Anterior cingulate cortex (tissue), 58 donors: ENCODE measurements at places on chromosomes 7 and 10.

GRCh38 chr7:94400022-94400421, 5.3 kb downstream of the COL1A2 start:
- DNase-seq: no peak

DNA sequence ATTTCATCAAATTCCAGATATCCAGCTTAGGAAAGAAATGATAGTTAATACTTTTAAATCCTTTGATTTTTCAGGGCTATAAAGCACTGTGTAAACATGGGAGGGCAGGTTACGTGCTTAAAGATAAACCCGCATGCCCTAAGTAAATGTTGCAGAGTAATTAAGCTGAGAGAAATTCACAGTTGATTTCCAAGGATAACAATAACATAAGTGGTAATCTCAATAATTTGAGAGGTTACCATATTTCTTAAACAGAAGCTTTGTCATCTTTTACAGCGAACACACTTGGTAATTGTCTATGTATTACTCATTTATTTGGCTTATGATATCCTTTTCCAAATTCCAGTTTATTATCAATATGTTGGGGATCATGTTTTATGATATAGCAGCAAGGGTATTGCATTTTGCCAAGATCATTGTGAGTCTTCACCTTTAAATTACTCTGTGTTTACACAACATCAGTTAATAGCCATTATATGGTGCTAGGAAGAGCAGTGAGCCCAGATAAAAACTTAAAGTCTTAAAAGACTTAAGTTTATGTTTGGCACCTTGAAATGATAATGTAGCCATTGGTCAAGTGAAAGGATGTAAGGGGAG, 15.4 kb downstream of the MGAM start:
- DNase-seq: no peak

DNA sequence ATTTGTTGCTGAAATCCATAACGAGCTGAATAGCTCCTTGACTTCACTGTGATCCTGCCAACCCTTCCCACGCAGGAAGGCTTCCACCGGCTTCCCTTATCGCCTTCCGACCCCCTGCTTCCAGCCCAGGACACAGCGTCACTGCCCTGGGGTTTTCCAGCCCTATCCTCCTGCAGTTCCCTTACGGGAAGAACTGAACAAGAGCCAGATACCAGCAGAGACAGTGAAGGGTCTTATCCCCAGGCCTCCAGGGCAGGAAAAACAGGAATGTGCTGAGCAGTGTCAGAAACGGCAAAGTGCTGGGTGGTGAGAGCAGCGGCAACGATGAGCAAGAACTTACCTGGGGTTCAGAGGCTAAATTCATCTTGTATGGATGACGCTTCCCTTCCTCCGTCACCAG, 22.4 kb downstream of the PDLIM1 start:
- no peak for DNase-seq

GRCh38 chr10:35015843-35016408, 74.2 kb downstream of the CUL2 start:
- DNase-seq: no peak

DNA sequence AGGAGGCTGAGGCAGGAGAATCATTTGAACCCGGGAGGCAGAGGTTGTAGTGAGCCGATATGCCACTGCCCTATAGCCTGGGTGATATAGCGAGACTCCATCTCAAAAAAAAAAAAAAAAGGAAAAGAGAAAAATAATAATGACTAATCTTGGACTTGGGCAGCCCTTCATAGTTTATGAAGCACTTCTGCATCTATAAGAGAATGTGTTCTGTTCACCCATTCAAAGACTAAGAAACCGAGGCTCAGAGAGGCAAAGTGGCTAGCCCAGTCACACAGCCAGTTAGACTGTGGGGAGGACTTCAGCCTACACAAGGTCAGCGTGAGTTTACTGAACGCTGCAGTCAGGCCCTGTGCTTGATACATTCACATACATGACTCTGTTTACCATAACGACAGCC, 46.9 kb downstream of the UNC5B start:
- no peak for DNase-seq

DNA sequence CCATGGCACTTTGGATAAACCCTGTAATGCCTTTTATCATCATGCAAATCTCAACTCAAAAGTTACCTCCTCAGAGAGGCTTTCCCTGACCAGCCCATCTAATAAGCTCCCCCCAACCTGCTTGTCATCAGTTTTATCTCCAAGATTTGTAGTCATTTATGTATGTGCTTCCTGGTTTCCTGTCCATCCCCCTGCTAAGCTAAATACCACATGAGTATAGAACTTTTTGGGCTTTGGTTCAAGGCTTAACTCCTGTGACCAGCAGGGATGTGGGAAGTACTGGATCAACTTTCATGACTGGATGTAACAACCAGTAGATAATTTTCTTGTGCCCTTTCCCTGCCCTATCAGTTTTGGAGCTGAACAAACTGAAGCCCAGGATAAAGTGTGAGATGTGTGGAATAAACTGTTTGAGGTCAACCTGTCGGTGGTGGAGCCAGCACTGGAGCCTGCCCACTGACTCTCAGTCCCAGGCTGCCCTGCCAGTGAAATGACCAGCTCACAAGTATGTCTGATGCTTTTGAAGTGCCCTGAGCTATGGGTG, 148.6 kb downstream of the CYP26A1 start:
- no peak for DNase-seq

DNA sequence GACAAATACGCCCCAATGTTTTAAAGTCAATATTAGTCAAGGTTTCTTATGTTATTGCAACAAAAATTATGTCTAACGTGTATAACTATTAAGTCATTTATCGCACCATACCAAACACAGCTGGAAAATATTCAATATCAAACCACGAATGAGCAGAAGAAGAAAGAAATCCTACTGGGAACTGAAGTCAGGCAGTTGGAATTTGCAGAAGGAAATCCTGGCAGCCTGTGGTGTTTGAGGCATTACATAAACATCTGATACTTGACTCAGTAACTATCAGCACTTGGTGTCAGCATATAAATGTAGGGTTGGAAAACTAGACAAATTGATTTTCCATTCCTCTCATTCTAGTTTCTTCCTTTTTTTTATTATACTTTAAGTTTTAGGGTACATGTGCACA, 83.4 kb upstream of the NUPR2 start:
- DNase-seq: no peak

- no peak for DNase-seq
Measured at GRCh38 chr10:81920213-81920829, 45.3 kb downstream of the NRG3 start.

- DNase-seq: no peak
Measured at GRCh38 chr10:75493464-75493863, 62.0 kb downstream of the LRMDA start.

GRCh38 chr7:122465296-122465695, 160.7 kb upstream of the FEZF1 start:
- no peak for DNase-seq

DNA sequence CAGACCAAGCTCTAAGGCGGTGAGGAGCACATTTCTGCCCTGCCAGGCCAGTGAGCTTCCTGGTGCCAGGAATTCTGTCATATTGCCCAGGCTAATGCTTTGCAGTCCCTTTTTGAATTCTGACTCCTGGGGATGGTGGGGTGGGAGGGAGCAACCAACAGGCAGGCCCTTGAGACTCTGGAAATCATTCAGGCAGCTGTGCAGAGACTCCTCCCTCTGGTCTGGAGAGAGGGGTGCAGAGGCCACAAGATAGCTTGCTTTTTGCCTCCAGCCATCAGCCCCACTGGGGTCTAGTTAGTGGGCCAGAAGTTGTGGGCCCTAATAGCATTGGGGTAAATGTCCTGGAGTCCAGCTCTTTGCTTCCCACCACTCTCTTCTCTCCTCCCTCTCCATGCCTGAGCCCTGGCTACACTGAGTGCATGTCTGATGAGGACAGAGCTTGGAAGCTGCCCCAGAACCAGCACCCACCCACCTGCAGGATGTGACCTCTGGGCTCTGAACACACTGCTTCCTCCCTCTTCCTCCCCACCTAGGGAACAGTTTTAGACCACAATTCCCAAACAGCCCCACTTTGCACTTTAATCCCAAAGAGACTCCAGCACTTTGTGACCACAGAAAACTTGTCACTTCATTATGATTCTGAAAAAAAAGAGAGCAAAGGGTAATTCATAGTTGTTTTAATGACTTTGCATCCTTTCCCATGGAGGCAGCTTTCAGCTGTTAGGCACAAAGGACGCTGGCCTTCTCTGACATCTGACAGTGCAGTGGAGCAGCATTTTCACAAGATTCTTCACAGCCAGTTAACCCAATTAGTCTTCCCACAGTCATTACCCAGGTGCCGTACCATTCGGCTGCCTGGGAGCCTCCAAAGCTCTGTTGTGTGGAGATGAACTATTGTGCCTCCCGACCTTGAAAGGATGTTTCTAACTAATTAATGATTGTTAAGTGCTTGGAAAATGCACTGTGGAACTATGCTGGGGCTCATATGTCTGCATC, 262.5 kb downstream of the TRIL start:
- no peak for DNase-seq

GRCh38 chr10:106559442-106559841, 605.1 kb downstream of the SORCS1 start:
- DNase-seq: no peak

DNA sequence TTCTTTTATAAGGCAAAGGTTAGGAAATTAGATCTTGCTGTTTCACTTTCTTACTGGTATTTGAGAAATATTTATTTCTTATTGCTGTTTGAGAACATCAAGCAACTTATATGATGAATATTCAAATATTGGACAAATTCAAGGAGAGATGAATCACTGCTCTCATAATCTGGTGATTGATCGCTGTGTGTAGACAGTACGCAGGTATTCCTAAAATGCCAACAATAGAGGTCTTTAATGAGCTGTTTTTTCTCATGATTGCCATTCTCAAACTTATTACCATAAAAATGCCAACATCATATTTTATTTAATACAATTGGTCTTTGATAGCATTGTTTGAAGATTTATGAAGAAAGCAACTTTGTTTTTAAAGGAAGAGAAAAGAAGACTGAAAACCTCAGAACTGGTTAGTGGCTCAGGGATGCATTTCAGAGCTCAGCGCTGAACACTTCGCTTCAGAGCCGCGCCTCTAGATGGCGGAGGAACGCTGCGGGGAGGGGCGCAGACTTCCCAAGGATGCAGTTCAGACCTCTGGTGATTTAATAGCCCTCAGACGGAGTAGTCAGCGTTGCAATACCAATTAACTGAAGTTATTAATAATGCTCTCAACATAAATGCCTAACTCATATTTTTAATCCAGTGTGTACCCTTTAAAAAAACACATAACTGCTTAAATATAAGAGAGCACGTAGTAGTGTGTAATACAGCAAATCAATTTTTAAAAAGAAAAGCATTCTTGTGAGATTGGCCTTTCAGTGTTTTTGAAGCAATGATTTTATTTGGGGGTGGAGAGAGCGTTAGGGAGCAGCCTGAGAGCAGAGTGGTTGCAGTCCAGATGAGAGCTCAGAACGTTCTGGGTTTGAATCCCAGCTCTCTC, 38.5 kb upstream of the STEAP4 start:
- DNase-seq: no peak

DNA sequence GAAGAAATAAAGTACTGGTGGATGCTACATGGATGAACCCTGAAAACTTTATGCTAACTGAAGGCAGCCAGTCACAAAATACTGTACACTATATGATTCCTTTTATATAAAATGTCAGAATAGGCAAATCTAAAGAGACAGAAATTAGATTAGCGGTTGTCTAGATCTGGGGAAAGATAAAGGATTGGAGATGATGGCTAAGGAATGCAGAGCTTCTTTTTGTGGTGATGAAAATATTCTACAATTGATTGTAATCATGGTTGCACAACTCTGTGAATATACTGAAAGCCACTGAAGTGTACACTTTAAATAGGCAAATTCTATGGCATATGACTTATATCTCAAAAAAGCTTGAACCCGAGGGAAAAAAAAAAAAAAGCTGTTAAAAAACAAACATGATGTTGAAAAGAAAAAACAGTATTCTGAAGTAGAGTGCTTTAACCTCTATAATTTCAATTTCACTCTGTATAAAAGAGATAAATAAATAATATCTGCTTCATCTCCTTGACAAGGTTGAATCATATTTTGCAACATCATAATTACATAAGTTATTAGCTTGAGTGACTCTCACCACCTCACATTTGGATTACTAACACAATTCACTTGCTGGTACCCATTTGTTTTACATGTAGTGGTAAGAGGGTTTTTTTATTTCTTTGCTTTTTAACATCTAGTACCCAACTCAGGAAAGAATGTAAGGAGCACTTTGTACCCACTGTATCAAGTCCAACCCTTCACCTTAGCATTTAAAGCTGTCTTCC, 2.8 kb upstream of the GNAI1 start:
- no peak for DNase-seq
